ENCODE measurements at places on chromosomes 11 and 22.
A peak's percentile ranks its signal among the peaks of the same experiment; 100 is the strongest.

DNA sequence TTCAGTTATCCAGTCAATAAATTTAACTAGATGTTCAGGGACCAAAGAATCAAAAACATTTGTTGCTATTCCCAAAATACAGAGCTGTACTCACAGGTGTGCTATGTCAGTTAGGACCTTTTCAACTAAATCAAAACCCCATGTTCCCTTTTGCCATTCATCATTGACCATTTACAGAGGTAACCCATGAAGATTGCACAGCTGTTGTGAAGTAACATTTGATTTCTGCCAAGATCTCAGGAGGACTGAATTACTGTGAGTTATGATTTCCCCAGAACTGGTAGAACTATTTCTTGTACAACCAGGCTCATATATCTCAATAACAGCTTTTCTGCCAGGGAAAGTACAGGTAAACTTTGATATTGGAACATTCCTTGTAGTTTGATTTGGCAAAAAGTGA is 131.1 kb upstream of the FIBIN start:
- no peak for DNase-seq

DNA sequence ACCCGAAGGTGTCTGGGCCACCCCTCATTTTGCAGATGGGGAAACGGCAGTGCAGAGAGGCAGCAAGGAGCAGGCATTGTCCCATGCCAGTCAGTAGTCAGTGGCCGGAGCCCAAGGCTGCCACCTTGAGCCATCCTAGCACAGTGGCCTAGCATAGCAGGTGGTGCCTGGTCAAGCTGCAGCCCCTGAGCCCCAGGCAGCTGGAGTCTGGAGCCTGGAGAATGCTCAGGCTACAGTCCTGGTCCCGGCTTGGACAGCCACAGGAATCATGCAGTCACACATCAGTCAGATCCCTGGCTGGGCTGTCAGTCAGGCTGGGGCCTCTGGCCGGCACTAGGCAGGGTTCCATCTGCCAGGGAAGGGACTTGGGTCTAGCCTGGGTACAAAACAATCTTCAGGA is 18.6 kb downstream of the KCNC1 start:
- DNase-seq = no peak

DNA sequence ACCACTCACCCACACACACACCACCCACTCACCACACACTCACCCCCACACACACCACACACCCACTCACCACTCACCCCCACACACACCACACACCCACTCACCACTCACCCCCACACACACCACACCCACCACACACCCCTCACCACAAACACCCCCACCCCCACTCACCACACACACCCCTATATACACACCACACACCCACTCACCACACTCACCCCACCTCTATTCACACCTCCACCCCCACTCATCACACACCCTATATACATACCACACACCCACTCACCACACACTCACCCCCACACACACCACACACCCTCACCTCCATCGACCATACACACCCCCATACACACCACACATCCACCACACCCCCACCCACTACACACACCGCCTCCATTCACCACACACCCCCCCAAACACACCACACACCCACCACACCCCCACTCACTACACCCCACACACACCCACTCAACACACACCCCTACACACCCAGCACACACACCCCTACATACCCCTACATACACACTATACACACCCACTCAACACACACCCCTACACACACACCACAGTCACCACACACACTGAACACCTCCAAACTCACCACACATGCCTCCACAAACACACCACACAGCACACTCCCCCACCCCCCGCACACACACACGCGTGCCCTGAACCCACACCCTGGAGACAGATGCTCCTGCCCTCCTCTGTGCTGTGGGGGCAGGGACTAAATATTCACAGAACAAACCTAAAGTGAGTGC is 19.0 kb upstream of the TTLL12 start:
- DNase-seq = no peak

- no peak for DNase-seq
Observed at GRCh38 chr11:112166562-112166961, 610 bp upstream of the TEX12 start.

DNA sequence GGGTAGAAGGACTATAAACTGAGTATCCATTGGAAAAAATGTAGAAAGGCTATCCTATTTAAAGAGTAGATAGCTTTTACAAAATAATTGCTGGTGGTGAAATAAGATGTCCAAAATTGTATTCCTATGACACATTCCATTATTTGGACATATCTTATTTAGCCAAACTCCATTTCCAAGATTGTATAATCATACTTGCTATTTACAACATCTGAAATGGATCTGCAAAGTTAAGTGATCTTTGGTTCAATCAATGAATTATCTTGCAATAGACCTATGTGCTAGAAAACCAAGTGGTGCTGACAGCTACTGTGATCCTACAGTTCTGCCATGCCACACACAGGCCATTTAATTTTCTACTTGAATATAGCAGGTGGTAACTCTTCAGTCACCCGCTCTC is 11.0 kb upstream of the BLID start:
- no peak for DNase-seq

DNA sequence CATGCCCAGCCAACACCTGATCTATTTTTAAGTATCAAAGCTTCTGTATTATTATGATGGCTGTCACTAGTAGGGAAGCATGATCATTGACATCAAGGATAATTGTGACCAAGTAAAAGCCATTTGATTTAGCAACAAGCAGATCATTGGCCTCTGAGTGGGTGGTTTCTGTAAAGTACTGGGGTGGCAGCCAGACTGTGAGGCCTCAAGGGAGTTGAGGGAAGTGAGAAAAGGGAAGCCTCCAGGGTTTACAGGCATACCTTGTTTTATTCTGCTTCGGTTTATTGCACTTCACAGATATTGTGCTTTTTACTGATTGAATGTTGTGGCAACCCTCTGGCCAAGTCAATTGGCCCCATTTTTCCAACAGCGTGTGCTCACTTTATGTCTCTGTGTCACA is 60.1 kb downstream of the PRR5L start:
- no peak for DNase-seq

GRCh38 chr22:17587629-17588028 is 24.3 kb downstream of the SLC25A18 start:
- no peak for DNase-seq

DNA sequence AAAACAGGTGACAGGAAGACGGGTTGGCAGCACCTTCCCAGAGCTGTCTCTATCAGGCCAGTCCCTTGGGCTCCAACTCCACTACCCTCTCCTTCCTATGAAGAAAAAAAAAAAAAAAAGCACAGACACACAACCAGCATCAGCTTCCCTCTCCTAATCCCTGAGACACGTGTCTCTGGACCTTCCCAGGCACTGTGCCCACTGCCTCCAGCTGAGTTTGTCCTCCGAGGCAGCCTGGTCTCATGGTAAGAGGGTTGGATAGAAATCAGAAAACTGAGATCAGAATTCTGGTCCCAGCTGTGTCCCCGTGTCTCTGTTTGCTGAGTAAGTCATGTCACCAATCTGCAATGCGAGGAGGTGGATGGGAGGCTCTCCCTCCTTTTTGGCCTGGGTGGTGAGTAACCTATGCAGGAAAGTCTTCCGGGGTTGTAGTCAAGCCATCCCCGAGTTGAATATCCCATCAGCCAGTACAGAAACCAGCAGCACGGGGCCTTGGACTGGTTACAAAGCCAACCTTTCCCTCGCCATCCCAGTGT is 193.7 kb upstream of the TBCEL start:
- DNase-seq = no peak

GRCh38 chr11:59841514-59841913 is 3.8 kb downstream of the CBLIF start:
- no peak for DNase-seq

DNA sequence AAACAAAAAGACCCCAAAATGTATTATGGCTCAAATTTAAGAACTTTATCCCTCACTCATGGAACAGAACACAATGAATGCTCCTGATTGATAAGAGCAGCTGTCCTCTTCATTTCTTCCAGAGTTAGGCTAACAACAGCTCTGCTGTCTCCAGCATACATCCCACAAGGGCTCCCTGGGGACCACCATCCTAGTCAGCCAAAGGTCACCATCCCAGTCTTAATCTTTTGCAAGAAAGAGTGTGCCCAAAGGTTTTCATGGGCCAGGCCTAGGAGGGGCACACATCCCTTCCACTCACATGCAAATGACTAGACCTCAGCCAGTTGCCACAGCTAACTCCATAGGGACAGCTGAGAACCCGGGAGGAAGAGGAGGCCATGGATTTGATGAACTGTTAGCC is 555.3 kb downstream of the BUD13 start:
- no peak for DNase-seq

- DNase-seq = no peak
Observed at GRCh38 chr22:43163241-43163795, 12.0 kb downstream of the TSPO start.

DNA sequence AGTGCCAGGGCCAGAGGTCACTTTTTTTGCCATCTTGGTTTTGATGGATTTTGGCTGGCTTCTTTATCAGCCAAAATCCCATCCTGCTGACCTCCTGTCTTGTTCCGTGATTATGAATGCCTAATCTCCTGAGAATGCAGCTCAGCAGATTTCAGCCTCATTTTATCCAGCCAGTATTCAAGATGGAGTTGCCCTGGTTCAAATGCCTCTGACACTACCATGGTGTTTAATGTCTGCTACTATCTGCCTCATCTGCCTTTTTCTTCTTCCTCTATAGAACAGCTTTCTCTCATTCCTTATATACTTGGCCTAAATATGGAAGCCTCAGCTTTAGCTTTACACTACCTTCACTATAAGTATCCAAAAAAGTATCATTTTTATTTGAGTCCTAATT is 50.7 kb downstream of the ACER3 start:
- DNase-seq = no peak

GRCh38 chr11:125180413-125181305 is 16.1 kb downstream of the PKNOX2 start:
- DNase-seq = no peak

DNA sequence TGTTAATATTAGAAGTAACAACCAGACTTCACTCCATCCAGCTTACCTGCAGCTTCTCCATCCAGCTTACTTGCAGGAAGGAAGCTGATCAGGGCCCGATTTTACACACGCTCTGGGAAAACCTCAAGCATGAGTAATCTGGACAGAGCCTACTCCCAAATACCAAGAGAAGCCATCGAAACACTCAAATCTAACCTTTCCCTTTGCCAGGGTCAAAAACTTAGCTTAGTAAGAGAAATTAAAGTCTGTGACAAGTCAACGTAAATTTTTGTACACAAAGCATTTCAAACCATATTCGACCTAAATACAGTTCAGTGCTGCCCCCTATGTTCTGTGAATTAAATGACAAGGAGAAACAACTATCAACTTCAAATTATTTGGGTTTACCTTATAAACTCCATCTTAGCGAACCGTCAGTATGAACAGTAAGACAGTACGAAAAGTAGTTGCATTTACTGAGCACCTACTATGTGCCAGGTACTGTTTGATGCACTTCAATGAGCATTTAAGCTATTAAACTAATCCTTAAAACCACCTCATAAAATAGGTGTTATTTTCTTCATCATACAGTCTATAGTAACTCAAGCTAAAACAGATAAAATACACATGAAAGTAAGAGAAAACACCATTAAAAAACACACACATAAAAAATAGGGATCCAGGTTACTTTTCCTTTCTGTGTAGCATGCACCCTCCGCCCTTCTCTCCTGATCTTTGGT is 36.9 kb downstream of the ARFGAP3 start:
- peak; percentile 11 for DNase-seq

GRCh38 chr11:76811259-76811658 is 28.1 kb downstream of the TSKU start:
- no peak for DNase-seq

- DNase-seq = no peak
Observed at GRCh38 chr11:111886844-111887243, 7.5 kb downstream of the CFAP68 start.

DNA sequence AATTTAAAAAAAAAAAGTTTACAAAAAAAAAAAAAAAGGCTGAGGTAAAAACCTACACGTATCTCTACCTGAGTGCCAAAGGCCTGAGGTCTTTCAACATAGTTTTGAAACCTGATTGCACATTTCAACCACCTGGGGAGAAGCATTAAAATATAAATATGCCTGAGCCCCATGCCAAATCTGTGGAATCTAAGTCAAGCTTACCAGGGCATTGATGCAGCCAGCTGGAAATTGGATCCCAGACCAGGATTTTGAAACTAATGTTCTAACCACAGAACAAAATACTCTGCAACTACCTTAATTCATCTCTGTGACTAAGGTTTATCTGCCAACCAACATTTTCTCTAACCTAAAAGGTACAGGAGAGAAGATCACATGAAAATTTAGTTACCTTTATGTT is 38.8 kb upstream of the CHRNA10 start:
- DNase-seq = no peak

DNA sequence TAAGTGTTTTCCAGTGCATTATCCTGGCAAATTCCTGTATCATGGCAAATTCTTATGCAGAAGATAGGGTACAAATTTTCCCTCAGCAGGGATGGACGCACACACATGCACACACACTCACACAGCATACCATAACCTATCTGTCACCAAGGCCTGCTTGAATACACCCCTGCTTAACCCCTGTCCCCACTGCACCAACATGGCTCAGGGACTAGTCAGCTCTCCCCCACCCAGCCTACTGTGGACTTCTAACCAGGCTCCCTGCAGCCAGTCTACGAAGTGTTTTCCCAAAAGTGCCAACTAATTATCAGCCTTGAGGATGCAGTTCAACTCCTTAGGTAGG is 63.1 kb downstream of the RAB30 start:
- DNase-seq = no peak

DNA sequence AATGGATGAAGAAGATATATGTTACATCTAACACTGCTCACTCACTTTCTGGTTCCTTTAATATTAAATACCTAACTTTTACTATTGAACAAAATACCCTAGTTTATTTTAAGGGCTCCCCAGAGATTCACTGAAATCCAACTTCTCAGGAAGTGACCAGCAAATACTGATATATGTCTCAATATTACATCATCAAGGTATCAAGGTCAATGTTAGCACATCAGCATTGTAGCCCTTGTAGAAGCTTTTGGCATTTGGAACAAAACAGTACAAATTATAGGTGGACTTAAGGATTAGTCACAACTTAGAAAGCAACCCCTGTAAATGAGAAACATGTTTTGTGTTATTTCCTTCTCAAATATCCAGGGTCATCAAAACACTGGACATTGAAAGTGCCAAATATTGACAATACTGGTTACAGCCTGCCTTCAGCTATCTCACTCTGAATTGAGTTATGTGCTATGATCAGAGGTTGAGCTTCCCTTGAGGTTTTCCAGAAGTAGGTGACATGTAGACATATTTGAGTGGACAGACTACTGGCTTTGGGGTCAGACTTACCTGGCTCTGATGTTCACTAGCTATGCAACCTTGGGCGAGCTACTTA is 1.9 kb upstream of the ATL3 start:
- DNase-seq = no peak
